T-helper 2 cell (primary cell): ENCODE measurements at places on chromosomes 5 and 9.
A peak's percentile ranks its signal among the peaks of the same experiment; 100 is the strongest.

DNA sequence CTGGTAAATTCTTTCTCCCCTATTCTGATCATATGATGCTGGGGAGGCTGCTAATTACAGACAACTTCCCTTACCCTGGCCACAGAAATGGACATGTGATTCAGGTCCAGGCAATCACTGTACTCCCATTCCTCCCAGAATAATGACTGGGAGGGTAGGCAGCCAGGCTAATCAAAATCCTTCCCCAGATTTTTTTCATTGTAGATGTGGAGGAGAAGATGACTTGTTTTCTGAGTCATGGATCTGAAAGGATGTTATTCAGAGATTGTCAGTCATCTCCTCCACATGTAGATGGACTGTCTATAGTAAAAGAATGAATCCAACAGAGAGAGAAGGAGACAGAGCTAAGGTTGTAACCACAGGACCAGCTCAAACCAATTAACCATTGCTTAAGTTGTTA, 123.9 kb upstream of the PUM3 start:
- no peak for DNase-seq

DNA sequence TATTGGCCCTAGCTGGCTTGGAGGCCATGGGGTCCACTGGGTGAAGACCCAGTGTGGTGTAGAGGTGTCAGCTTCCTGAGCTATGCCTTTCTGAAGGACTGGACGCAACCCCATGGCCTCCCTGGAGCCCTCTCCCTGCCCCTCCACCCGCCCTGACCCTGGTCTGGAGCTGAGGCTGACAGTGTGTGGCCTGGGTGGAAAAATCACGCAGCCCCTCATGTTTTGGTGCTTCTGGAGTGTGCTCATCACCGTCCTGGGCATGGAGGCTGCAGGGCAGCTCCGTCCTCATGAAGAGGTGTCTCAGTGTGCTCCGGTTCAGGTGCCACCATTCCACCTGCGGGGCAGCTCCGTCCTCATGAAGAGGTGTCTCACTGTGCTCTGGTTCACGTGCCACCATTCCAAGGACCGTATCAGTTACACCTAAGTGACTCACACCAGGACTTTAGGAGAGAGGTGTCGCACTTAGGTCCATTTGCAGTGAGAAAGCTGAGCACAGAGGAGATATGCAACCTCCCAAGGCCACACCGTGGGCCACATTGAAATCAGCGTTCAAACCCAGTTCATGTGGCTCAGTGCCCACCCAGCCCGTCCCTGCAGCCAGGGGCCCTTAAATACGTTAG, 214.3 kb upstream of the IRX1 start:
- no peak for DNase-seq

GRCh38 chr9:106535439-106535838, 327.5 kb upstream of the ZNF462 start:
- no peak for DNase-seq

- no peak for DNase-seq
These were observed 78.1 kb upstream of the NREP start for GRCh38 chr5:111834926-111835599.

- no peak for DNase-seq
These were observed 8.4 kb upstream of the AMACR start for GRCh38 chr5:34016222-34016621.

DNA sequence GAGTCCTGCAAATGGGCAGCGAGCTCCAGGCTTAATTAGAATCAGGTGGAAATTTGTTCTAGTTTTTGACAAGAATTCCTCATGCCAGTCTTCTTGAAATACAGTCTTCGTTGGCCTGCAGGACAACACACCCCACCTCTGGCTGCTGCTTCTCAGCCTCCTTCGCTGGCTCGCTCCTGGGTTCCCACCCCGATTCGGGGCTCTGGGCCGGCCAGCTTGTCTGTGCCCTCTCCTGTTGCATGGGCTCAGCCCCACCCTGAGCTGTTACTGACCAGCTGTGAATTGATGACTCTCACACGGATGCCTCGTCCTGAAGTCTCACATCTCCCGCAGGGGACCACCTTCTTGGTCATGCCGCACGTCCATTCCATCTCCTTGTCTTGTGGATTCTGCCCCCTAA, 21.0 kb downstream of the PSD2 start:
- no peak for DNase-seq

DNA sequence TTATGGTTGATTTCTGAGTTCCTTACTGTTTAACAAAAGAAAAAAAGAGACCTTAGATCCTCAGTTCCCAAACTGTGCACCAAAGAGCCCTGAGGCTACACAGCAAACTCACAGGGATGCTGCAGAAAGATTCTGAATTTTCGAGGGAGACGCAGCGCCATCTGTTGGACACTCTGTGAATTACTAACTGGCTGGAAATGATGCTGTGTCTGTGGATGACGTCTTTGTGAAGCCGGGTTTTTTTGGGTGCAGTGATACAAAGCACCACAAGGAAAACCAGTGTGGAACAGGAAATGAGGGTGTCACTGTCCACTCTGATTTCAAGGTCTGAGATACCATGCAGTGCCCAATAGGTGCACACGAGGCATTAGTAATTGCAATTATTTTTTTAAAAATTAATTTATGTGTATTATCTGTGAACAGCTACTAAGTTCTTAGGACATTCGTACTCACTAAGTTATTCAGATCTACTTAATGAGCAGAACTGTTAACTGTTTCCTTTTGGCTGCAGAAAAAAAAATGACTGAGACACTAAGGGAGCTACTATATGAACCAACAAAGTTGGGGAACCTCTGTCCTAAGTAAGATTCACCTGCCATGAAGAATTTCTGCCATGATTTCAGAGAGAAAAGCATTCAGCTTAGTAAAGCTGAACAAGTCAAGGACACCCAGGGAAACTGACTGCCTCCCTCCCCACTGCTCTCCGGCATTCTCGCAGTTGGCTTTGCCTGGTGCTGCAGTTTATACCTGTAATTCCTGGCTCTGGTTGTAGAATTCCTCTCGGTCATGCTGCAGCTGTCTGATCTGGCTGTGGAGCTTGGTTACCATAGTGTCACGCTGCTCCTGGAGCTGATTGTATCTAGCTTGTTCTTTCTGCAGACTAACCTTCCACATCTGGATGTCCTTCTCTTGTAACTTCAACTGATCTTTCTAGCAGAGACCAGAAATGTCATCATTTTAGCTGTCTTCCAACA, 23.4 kb downstream of the SPACA9 start:
- DNase-seq = peak; percentile 65

DNA sequence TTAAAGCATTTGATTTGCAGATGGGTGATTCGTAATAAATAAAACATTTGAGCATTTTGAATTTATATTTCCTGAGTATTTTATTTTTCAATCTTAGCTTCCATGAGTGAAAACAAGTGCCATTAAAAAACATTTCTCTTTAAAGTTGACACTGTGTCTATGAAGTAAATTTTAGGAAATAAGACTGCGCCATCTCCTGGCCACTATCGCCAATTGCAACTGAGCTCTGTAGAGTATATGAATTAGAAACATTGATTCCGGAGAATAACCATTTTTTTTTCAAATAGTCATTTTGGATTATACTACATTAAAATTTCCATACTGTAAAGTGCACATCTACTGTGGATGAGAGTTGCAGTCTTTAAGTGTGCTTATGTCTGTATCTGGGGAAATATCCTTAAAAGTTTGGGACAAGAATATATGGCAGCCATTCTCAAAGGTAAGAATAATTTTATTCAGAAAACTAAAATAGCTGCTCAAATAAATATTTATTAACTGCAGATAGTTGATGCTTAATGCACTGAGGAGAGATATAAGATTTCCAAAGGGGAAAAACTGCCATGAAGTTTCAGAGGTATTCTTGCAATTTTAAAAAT, 5.9 kb downstream of the DMRTA1 start:
- peak; percentile 19 for DNase-seq

- no peak for DNase-seq
These were observed 19.7 kb downstream of the WWC1 start for GRCh38 chr5:168311061-168311566.

- DNase-seq = no peak
These were observed 369.5 kb downstream of the TAF11L14 start for GRCh38 chr5:18003784-18004183.

DNA sequence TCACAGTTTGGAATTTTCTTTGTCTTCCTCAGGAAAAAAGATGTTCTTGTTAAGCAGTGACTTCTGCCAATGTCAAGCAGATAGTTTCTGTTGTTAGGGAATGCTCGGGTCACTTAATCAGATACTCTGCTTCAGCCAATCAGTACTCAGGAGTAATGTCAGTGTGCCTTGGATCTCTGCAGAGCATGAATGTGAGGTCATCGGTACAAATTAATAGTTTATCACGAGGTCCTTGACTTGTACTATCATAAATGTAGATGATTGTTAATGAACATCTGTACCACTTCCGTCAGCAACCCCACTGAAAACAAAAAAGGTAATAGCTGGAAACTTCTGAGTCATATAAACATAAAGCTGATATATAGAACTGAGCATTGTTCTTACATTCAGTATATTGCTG, 73.6 kb downstream of the FBXL7 start:
- no peak for DNase-seq

DNA sequence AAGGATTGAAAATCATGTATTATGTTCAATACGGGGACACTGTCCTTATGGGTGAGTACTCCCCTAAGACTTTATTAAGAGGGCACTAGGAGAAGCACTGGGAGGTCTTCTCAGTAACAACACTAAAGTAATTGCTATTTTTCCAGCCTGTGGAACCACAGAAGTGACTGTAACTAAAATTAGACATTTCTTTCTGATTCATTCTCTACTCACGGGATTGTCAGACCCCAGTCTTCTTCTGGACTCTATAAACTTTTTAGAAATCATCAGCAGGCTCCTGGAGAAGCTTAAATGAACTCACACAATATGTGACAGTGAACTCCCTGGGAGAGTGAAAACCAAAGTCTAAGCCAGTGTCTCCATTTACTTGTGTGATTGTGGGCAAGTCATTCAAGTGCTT, 14.5 kb downstream of the TLR4 start:
- no peak for DNase-seq

GRCh38 chr5:98524773-98525172, 248.7 kb upstream of the RGMB start:
- DNase-seq = no peak

DNA sequence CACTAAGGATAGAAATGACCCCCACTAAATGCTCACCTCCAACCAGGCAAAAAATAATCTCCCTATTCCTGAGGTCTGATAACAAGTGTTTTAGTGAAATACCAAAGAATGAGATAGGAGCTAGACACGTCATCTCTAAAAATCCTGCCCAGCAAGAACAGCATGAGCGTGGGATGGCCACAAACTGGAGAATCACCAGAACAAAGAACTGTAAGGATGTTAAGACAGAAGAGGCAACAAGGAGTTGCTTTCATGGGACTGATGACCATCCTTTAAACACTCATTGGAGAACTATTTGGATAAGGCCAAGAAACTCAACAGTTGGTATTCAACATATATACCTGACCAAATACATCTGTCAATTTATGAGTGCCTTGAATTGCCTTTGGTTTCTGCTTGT, 113.7 kb downstream of the RASEF start:
- DNase-seq = no peak

- DNase-seq = peak; percentile 57
These were observed 302.5 kb downstream of the MLLT3 start for GRCh38 chr9:20319641-20320337.

DNA sequence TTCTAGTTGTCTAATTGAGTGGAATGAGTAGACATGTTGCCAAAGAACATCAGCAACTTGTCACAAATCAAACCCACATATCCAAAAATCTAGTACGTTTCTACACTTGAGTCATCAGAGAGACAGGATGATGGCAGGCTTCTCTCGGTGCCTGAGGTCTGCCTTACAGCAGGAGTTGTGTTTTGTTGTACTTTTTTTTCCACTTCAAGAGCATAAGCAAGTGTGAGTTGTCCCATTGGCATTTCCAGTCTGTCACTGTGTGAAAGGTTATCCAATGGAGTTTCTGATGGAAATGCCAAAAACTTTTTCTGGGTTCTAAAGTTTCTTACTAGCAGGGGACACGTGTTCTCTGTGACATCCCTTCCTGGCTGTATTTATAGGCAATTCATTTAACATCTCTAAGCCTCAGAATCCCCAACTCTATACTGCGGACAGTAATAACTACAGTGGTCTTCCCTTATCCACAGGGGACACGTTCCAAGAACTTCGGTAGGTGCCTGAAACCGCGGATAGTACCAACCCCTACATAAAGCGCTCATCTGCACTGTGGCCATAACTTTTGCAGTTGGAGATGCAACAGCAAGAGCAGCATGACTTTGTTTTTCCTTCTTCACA, 246.5 kb downstream of the SYK start:
- DNase-seq = no peak

DNA sequence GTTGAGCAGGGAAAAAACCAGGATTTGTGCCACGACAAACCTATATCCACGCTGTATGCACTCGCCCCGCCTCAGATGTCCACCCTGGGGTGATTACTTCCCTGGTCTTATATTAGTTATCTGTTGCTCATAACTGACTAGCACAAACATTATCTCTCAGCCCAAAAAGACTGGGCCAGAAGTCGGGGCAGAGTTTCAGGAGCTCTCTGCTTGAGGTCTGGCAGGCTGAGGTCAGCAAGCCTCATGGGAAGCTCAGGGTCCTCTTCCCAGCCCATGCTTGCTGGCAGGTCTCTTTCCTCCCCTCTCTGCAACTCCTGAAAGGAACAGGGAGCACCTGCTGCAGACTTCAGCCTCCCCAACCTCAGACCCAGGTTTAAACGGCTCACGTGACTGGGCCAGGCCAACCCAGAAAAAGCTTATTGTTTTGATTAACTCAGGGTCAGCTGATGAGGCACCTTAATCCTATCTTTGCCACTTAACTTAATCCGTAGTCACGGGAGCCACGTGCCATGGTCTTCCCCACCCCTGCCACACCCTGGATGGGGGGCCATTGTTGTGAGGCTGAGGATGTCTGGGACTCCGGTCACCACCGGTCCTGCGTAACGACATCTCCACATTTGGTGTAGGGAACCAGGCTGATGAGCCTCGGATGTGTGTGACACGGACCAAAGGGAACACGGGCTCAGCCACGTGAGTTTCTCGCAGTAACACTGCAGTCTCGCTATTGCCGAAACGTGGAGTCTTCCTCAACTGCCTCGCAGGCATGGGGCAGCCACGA, 123.7 kb upstream of the IRX4 start:
- no peak for DNase-seq

DNA sequence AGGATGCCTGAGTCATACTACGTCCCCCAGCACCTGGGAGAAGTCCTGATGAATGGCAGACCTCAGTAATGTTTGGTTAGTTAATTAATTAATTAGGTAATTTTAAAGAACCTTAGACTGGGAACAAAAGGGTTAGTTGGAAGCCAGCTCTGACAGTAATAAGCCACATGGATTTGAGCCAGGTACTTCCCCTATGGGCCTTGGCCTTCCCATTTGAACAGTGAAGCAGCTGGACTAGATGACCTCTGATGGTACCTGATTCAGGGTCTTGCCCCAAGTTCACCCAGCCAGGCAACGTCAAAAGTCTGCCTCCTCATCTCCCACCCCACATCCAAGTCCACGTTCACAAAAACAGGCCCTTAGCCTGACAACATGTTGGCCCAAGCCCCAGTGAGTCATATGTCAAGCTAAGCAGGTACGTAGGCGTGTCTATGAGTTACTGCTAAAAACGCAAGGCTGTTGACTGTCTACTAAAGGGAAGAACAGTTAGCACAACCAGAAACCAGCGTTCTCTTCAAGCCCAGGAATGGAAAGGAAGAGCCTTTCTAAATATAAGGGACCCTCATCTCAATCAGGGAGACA, 303.2 kb downstream of the ACTL7B start:
- no peak for DNase-seq
